Stimulated activated CD4-positive, alpha-beta T cell treated with anti-CD3 and anti-CD28 coated beads, Interleukin-4, amount 100 ng/mL, for 4 hours (primary cell): ENCODE measurements at places on chromosomes 5 and 9.

- no peak for DNase-seq
Measured at GRCh38 chr9:12954441-12954840, 179.6 kb downstream of the LURAP1L start.

GRCh38 chr9:91398926-91399325 is 24.7 kb downstream of the NFIL3 start:
- no peak for DNase-seq

DNA sequence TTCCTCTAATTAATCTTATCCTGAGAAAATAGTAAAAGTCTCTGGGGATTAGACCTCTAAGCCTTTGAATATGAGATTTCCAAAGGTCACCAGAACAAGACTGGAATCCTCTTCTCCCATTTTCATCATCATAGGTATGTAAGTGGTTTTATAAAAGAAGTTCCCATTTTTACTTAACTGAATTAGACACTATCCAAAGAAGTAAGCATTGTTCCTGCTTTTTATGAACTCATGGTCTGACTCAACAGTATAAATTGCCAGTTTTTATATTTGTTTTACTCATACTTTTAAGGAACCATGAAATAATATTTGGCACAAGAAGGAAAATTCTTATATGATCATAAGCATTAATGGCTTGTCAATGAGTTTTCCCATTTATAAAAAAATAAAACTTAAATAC is 167.1 kb upstream of the ADRA1B start:
- no peak for DNase-seq

DNA sequence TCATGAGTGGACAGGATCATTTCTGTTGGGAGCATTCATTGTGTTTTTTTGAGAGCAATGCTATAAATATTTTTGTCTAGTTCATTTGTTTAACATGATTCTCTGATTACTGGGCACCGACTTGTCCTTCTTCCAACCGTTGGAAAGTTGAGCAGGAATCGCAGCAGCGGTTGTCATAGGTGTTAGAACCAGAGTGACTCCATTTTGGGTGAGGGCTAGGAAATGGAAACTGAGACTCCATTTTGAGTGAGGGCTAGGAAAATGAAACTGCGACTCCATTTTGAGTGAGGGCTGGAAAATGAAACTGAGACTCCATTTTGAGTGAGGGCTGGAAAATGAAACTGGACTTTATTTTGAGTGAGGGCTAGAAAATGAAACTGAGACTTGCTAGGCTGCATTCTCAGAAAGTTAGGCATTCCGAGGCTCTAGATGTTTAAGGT is 100.6 kb downstream of the ICE1 start:
- peak; percentile 10 for DNase-seq

- no peak for DNase-seq
Measured at GRCh38 chr5:58087123-58087522, 372.8 kb downstream of the PLK2 start.

GRCh38 chr5:172437445-172438318 is 16.6 kb downstream of the SH3PXD2B start:
- DNase-seq: no peak

DNA sequence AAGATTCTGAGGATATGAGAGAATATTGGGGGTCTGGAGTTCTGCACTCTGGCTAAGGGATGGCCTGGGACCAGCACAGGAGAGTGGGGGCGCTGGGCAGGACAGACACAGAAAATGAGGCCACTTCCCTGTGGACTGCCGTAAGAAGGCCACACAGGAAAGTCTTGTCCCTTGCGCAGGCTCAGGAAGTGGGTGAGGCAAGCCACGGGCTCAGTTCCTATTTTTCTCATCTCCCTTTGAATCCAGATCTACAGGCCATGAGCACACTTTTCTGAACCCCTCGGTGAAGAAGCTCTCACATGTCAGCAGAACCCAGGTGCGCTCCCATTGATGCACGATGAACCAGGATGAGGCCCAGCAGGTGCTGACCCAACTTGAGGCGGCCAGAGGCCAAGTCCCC is 207.4 kb downstream of the AGTPBP1 start:
- no peak for DNase-seq

- no peak for DNase-seq
Measured at GRCh38 chr5:65061974-65062353, 293.2 kb downstream of the CWC27 start.

- no peak for DNase-seq
Measured at GRCh38 chr5:66315784-66316183, 171.7 kb downstream of the SREK1 start.

- no peak for DNase-seq
Measured at GRCh38 chr9:121454972-121455371, 44.7 kb downstream of the GGTA1 start.

- no peak for DNase-seq
Measured at GRCh38 chr9:138071731-138072130, 194.1 kb downstream of the CACNA1B start.

DNA sequence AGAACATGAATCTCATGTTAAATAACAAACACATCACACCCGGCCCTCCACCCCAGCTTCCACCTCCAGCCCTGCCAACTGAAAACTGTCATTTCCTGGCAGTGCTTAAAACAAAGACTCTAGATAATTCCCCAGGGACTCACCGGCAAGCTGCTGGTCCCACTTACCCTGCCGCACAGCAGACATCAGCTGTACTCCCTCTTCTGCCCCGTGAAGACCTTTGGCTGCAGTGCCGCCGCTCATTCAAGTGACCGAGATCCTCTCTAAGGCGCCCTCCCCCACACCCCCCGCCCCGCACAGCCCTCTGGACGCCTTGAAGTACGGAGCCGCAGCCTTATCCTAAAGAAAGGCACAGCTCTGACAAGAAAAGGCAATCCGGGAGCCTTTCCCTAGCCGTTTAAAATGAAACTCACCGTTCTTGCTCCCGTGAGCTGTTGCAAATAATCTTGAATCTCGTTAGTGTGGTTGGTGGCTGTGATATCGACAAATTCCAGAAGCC is 434 bp downstream of the GLRX start:
- DNase-seq: no peak

DNA sequence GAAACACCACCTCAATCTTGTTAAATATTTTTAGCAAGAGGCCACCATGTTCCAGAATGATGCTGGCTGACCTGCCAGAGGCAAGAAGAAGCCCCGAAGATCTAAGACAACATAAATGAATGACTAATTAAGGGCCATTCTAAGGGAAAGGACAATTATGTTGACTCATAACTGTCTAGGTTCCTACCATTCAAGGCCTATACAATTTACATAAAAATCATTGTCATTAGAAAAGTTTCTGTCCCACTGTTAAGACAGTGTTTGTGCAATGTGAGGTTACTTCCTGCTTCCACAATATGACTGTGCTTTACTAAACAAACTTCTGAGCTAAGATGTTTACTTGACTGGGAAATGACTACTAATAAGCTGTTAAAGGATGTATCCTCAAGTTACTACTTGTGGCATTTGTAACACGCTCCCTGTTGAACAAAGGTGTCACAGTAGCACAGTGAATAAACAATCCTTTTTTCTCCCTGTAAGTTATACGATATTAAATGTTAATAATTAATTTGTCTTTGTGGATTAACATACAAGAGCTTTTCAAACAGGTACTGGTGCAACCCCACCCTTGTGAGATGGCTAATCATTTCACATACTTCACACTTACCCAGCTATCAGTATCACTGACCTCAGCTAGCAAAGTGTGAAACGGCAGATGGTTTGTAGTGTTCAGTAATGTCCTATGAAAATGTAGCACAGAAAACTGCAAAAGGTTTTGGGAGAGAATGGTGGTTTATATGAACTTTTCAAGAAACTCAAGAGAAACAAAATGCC is 195.8 kb downstream of the EFNA5 start:
- no peak for DNase-seq

DNA sequence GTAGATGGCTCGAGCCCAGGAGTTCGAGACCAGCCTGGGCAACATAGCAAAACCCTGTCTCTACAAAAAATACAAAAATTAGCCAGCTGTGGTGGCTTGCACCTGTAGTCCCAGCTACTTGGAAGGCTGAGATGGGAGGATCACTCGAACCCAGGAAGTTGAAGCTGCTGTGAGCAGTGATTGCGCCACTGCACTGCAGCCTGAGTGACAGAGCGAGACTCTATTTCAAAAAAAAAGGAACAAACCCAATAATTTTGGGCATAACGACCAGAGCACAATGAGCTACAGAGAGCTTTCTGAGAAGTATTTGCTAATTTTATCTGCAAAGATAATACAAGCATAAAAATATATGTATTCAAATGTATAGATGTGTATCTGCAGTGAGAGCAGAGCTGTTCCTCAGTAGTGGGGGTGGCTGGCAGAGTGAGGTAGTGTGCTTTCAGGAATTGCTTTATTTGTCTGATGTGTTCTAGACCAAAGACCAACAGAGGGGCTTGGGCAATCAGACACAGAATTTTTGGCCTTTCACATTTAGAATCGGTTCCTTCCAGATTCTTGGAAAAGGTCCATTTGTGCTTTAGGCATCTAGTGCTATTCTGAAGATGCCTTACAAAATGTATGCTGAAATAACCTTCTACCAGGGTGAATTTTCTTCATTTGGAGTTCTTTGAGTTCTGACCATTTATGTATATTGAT is 5.2 kb downstream of the DOCK8 start:
- no peak for DNase-seq
